Mammary epithelial cell (primary cell): ENCODE measurements at places on chromosomes 7 and 10.
A peak's percentile ranks its signal among the peaks of the same experiment; 100 is the strongest.

DNA sequence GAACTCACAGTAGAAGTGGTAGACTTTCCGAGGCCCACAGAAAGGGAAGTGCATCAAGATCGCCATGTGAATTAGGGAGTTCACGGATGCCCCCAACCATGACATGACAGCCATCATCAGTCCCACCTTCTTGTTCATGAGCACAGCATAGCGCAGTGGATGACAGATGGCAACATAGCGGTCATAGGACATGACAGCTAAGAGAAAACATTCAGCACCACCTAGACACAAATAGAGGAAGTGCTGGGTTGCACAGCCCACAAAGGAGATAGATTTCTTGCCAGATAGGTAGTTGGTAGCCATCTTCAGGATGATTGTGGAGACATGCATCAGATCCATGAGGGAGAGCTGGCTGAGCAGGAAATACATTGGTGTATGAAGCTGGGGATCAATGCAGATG lies 342 bp downstream of the OR2AE1 start:
- no peak for DNase-seq

DNA sequence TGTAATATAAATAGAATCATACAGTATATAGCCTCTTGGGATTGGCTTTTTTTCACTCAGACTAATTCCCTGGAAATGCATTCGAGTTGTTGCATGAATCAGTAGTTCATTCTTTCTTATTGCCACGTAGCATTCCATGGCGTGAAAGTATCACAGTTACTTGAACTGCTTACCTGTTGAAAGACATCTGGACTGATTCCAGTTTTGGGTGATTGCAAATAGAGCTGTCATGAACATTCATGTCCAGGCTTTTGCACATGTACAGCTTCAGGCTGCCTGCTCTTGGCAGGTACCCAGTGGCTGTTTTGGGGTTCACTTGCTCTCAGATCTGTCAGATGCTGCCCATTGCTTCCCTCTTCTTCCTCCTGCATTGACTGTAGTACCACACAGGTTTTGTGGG lies 54.9 kb downstream of the LRGUK start:
- DNase-seq = peak; percentile 72

DNA sequence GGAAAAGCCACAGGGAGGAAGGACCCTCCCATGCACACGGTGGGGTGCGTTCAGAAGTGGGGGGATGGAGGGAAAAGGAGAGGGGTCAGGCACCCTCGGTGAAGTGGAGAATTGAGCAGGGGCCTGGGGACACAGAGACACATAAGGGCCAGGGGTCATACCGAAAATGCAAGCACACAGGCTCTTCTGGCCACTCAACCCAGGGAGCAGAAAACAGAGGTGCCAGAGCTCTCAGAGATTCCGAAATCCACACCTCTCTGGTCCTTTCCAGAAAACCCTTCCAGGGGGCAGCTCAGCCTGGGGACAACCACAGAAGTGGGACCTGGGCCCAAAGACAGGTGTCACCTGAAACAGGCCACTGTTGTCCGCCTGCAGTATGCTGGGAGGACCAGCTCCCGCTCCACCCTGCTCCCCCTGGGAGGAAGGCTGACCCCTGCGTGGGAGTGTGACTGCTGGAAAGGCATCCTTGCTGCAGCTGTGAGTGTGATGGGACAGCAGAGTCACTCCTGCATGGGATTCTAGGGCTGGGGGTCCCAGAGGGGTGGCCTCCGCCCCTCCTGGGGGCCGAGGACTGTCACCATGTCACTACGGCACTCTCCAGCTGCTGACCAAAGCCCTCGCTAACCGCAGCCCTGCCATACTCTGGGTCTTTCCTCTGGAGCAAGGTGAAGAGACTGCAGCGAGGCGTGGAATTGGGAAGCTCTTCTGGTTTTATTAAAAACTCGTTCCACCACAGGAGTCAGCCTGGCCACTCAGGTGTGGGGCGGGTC lies 63.1 kb downstream of the TMEM209 start:
- DNase-seq = no peak

DNA sequence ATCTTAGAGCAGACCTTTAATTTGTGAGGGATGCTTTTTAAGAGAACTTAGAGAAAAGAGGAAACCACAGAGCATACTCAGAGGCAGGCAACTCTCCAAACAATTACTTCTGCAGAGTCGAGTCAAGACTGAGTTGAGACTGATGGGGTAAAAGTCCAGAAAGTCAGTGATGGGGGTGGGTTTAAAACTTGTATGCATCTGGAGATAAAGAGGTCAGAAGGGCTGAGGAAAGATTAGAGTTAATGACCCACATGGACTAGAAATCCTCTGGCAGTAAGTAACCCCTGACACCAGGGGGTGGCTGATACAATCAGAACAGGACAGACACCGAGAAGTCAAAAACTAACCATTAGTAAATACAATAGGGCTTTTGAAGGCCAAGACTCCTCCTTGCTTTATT lies 42.4 kb upstream of the SEPTIN7 start:
- DNase-seq = no peak
